AML-193 (cell line): ENCODE measurements at places on chromosomes 12 and 14.

GRCh38 chr12:113116875-113117274 lies 18.7 kb downstream of the RASAL1 start:
- DNase-seq: no peak

DNA sequence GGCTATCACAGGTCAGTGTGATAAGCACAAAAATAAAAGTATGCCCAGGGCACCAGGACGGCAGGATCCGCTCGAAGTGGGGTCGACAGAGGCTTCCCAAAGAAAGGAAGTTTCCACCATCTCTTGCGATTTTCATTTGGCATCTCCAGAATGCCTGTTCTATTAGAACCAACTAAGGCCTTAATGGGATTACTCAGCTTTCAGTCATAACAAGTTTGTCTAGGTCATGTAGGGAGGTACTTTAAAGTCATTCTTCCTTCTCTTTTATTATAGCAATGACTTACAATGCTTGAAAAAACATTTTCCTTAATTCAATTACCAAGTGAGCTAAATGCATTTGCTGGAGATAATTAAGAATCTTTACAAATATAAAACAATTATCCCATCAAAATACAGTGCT lies 83.6 kb upstream of the DIO3 start:
- DNase-seq: no peak

DNA sequence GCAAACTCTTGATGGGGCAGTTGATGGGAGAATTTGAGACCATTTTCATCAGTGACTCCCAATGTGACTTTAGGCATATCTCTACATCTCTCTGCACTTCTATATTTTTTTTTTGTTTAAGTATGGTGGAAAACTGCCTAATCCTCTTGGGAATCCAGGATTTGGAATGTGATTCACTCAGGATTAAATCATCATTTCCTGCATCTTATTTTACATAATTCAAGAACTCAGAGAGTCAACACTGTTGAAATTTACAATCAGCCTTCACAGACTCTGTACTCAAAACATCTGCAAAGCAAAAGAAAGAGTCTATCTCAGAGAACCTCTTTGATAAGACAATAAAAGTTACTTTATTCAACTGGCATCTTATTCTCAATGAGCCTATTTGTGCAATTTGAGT lies 260.7 kb upstream of the NOS1 start:
- no peak for DNase-seq

GRCh38 chr14:51613416-51613815 lies 38.3 kb upstream of the FRMD6 start:
- DNase-seq: no peak

- DNase-seq: no peak
Measured at GRCh38 chr12:402029-402389, 565 bp downstream of the CCDC77 start.

DNA sequence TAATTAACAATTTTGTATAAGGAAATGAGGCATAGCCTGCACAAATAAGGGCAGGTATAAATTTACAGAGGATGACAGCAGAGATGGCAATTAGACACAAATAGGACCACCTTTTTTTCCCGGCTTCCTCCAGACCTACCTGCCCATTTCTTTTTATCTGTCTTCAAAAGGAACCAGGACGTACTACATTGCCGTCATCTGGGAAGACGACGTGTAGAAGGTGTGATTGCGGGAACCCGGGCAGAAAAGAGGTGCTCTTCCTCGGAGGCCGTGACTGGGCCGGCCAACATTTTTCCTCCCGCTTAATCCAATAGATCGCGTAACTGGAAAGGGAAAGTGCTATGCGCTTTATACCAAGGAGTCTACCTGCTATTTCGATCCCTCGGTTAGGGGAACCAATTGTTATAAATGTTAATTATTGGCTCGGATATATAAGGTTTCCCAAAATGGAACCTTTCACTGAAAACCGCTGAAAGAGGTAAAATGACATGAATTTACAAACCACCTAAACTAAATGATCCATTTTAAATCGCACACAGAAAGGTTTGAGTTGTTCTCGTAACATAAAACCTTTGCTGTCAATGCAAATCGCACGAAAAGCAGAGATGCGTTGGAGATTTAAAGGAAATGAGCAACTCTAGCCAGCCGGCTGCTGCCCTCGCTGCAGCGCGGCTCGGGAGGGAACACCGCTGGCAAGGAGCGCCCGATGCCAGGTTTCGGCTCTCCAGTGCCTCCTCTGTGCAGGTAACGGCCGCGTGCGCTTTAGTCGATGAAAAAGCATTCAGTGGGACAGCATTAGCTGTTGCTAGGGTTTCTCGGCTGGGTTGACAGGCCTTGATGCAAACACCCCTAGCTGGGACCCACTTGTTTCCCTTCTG lies 2.8 kb upstream of the SIX1 start:
- DNase-seq: no peak

- DNase-seq: no peak
Measured at GRCh38 chr14:21093769-21094681, 4.4 kb downstream of the ZNF219 start.

DNA sequence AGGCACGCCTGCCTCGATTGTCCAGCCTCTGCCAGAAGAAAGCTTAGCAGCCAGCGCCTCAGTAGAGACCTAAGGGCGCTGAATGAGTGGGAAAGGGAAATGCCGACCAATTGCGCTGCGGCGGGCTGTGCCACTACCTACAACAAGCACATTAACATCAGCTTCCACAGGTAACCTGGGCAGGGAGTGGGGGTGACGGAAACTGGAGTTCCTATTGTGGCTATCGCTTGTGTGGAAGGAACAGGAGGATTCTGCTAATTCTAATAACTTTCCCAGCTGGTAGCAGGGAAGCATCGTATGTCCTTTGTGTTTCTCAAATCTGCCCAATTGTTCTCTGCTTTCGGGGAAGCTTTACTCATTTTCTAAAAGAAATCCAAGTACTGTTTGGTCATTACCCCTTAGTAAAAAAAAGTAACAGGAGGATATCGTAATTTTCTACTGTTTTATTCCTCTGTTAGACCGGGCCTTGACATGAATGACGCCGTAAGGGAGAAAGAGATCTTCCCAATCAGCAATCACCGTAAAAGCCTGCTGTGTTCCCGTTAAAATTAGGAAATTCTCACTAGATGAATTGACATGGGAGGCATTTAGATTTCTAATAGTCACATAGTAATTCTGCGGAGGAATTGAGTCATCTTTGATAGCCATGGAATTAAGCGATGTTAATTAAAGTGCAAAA lies 449 bp downstream of the THAP2 start:
- no peak for DNase-seq

DNA sequence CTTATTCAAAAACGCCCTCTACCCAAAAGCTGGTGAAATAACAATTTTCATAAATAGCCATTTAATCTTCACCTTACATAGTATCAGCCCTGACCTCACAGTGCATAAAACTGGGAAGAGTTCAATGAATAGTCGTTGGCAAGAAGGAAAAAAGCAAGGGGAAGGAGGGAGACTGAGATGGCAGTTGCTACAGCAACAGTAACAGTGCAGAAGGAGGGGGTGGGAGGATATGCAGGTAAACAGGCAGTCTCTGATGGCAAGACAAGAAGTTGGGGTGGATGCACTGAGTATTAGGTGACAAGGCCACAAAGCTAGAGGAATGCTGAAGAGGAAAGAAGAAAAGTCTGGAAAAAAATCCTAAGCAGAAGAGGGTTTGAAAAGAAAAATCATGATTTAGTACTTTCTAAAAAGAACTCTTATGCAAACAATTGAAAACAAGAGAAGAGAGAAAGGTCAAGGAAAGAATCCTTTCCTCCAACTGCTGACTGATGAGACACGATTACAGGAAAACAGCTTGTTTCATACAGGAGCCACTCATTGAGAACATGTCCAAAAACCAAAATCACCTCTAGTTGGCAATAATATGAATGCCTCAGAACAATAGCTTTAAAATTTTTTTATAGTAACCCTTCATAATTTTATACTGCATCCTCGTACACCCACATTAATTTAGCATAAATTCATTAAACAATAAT lies 56.0 kb downstream of the DCAF5 start:
- no peak for DNase-seq

DNA sequence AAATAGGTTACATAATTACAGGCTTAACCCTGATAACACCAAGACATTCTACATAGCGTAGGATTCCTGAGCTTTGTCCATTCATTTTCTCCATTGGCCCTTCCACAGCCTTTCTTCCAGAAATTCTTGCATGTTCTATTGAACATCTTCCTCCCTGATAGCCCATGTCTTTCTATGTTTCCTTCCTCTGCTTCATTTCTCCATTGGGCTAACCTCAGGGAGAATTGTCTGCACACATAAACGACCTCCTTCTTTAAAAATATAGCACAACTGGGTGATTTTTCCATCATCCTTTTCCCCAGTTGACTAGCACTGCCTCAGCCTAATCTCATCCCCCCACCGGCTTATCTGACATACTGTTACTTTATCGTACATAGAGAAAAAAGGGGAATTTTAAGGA lies 11.2 kb downstream of the DIO2 start:
- DNase-seq: no peak

DNA sequence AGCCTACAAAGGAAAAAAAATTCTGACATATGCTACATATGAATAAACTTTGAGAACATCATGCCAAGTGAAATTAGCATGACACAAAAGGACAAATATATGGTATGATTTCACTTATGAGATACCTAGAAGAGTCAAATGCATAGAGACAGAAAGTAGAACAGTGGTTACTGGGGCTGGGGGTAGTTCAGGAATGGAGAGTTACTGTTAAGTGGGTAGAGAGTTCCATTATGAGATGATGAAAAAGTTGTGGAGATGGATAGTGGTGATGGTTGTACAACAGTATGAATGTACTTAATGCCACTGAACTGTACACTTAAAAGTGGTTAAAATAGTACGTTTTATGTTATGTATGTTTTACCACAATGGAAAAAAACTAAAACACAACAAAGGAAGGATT lies 92.3 kb downstream of the SCAF11 start:
- no peak for DNase-seq

DNA sequence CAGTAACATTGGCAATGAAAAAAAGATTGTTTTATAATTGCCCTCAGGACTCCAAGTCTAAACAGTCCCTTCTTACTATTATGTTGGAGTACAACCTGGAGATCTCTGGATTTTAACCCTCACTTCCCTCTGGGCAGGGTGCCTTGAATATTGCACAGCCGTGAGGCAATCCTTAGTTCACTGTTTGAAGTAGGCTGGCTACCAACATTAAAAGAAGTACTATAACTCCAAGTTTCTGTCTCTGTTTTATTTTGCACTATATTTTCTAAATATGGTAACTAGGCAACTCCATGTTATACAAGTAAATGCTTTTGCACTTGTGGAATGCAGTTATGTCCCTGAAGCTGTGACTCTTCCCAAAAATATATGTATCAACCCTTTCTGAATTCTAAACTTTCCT lies 490.7 kb downstream of the EGLN3 start:
- DNase-seq: no peak

DNA sequence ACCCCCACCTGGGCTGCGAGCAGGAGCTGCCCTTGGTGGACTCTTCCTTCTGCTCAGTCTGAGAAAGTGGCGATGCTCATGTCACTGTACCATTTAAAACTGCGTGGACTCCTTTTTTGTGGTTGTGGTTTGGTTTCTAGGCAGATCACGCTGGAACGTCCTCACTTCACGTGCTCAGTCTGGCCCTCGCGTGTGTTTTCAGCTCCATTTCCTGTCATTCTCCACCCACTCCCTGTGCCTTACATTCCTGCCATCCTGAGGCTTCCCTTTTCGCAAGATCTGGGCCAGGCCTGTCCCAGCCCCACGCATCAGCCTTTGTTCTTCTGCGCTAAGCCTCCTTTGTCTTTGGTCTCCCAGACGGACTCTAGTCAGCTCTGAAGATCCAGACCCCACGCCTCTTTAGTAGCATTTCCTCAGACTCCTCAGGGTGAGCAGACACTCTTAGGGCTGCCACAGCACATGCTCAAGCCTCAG lies 105.4 kb downstream of the FBXL14 start:
- DNase-seq: no peak

DNA sequence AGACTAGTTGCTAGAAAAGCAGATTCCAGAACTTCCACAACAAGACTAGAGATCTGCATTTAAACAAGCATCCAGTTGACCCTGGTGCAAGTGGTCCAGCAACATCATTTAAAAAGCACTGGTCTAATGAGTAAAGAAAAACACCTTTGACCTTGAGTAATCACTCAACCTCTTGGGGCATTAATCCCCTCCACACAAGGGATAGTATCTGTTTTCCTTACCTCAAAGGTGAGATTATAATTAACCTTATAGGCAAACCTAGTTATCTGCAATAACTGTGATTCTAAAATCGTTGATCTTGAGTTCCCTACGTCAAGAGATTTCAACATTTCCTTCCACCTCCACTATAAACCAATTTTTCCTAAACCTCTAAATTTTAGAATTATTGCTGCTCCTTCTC lies 1.1 kb downstream of the KDM5A start:
- no peak for DNase-seq

- DNase-seq: no peak
Measured at GRCh38 chr12:112738531-112738930, 53.0 kb upstream of the RPH3A start.

GRCh38 chr14:70333289-70333688 lies 26.2 kb downstream of the COX16 start:
- DNase-seq: no peak

- no peak for DNase-seq
Measured at GRCh38 chr12:20505056-20505455, 136.7 kb downstream of the PDE3A start.

- no peak for DNase-seq
Measured at GRCh38 chr14:70473825-70474224, 21.9 kb downstream of the ADAM21 start.

DNA sequence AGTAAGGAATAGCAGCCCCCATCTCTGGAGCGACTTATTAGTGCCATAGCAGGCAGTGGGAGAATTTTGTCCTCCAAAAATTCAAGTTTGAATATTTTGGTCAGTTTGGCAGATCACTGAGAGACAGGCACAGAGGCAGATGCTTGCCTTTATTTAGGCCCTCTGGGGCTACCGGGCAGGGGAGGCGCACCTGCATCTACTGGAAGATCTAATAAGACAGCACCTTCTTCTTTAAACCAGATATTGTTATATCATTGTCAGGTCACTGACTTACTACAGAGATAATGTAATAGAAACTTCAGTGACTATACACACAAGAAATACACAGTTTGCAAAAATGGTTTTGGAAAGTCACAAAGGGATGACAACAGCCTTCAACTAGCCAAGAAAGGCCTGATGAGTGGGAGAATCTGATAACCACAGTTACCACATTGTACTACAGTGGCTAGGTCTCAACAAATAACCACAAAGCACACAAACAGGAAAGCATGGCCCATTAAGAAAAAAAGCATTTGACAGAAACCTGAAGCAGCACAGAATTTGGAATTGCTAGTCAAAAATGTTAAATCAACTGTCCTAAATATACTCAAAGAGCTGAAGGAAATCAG lies 56.8 kb downstream of the CDK17 start:
- no peak for DNase-seq

GRCh38 chr12:103278329-103278728 lies 217.4 kb downstream of the C12orf42 start:
- DNase-seq: no peak

GRCh38 chr12:98575013-98575412 lies 18.5 kb upstream of the SLC25A3 start:
- no peak for DNase-seq

- DNase-seq: peak; percentile 93
Measured at GRCh38 chr14:22850944-22851764, 14.8 kb downstream of the MMP14 start.
